GM23338 (cell line): ENCODE measurements at places on chromosomes 3 and 15.
A peak's percentile ranks its signal among the peaks of the same experiment; 100 is the strongest.

DNA sequence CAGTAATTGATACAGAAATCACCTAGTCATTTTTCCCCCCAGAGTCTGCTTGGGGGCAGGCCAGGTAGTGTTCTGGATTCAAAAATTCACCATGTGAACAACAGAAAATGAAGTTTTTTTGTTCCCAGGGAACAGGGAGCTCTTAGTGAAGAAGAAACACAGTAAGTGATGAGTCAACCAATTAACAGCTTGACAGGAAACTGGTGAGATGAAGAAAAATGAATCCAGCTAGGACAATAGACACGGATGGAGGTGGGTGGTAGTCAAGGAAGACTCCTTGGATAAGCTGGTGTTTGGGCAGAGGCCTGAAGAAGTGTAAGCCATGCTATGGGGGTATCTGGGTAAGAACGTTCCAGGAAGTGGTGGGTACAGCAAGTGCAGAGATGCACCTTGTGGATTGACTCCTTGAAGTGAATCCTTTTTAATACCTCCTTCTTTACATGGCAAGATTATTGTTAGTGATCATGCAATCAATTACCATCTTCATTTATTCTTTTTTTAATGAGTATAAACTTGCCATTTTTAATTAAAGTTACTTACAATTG lies 339.9 kb upstream of the RGMA start:
- H3K4me1 ChIP-seq: no peaks in the 10 kb centered on the region
- no peaks in the 10 kb centered on the region for H3K36me3 ChIP-seq
- H3K27me3 ChIP-seq: no peaks in the 10 kb centered on the region
- no peak overlapping the region for H3K27ac ChIP-seq
- no peak overlapping the region for H3K4me3 ChIP-seq
- no peak for DNase-seq

- H3K4me3 ChIP-seq: no peak overlapping the region
- no peaks in the 10 kb centered on the region for H3K4me1 ChIP-seq
- no peak for DNase-seq
- H3K27me3 ChIP-seq: no peaks in the 10 kb centered on the region
- H3K27ac ChIP-seq: no peak overlapping the region
These were observed 122.2 kb upstream of the GMNC start for GRCh38 chr3:190984502-190985244.

DNA sequence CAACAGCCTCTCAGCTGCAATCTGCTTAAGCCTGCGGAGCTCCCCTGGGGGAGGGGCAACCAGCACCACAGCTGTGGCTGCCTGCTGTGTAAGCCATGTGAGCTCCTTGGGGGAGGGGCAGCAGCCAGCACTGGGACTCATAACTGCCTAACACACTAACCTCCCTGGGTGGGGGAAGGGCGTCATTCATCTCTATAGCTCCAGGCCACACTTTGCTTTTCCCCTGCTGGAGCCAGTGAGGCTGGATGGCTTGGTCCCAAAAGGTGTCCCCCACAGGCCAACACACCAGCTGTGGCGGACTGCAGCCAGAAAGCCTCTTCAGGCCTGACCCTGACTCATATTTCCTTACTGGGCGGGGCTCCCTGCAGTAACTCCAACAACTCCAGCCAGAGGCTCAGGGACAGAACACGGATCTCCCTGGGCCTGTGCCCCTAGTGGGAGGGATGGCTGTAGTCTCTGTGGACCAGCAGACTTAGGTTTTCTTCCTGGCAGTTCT lies 129.8 kb downstream of the PPM1L start:
- DNase-seq: peak; percentile 61
- no peak overlapping the region for H3K4me3 ChIP-seq
- no peaks in the 10 kb centered on the region for H3K27me3 ChIP-seq
- H3K36me3 ChIP-seq: no peaks in the 10 kb centered on the region
- H3K4me1 ChIP-seq: no peaks in the 10 kb centered on the region
- H3K27ac ChIP-seq: no peak overlapping the region

DNA sequence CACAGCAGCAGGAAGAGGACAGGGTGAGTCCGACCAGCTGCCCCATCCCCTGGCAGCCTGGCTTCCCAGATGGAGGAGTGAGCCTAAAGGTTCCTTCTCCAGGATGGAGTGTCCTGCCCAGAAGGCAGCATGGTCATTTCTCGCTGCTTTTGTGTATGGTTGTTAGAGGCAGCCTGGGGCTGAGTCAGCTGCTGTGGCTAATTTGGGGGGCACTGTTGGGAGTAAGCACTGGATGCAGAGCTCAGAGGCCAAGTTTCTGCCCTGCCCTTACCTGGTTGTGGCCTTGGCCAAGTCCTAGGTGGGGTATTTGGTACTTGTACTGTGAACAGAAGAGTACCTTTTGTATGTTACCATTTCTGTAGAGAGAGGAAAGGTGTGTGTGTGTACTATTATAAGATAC lies 78.6 kb downstream of the ADAMTS7 start:
- H3K36me3 ChIP-seq: no peaks in the 10 kb centered on the region
- no peak overlapping the region for H3K27ac ChIP-seq
- DNase-seq: no peak
- H3K4me3 ChIP-seq: no peak overlapping the region
- no peaks in the 10 kb centered on the region for H3K27me3 ChIP-seq
- no peaks in the 10 kb centered on the region for H3K4me1 ChIP-seq

GRCh38 chr15:88834211-88834812 lies 31.1 kb downstream of the ACAN start:
- peaks cover 6% of the 10 kb centered on the region; the same call in 1 of the 2 replicates for H3K4me1 ChIP-seq
- peak; percentile 91 for DNase-seq
- H3K4me3 ChIP-seq: no peak overlapping the region

GRCh38 chr3:46614431-46614830 lies 2.1 kb downstream of the FAM240A start:
- H3K4me3 ChIP-seq: no peak overlapping the region
- H3K36me3 ChIP-seq: no peaks in the 10 kb centered on the region
- DNase-seq: no peak
- H3K4me1 ChIP-seq: peaks cover 17% of the 10 kb centered on the region

GRCh38 chr3:187830181-187830580 lies 84.9 kb upstream of the BCL6 start:
- H3K27me3 ChIP-seq: no peaks in the 10 kb centered on the region
- H3K4me3 ChIP-seq: no peak overlapping the region
- H3K36me3 ChIP-seq: no peaks in the 10 kb centered on the region
- H3K27ac ChIP-seq: no peak overlapping the region
- H3K4me1 ChIP-seq: no peaks in the 10 kb centered on the region
